Activated CD8-positive, alpha-beta memory T cell treated with anti-CD3 and anti-CD28 coated beads for 24 hours (primary cell): ENCODE measurements at places on chromosomes 6 and 20.
A peak's percentile ranks its signal among the peaks of the same experiment; 100 is the strongest.

DNA sequence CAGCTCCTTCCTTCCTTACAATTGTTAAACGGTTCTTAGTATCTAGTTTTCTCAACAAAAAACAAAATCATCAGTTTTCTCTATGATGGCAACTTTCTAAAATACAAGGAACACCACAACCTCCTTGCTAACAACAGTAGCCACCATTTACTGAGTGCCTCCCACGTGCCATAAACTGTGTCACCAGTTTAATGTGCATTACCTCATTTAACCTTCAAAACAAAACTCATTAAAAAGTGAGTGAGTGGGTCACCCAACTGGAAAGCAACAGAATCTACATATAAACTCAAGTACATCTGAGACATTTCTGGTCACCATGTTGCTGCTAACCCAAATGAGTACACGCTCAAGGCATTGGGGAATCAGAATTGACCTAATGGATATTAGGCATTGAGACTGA, 11.0 kb downstream of the RTN4IP1 start:
- no peak for DNase-seq

GRCh38 chr6:109961611-109962041, 16.5 kb upstream of the GPR6 start:
- DNase-seq = no peak

DNA sequence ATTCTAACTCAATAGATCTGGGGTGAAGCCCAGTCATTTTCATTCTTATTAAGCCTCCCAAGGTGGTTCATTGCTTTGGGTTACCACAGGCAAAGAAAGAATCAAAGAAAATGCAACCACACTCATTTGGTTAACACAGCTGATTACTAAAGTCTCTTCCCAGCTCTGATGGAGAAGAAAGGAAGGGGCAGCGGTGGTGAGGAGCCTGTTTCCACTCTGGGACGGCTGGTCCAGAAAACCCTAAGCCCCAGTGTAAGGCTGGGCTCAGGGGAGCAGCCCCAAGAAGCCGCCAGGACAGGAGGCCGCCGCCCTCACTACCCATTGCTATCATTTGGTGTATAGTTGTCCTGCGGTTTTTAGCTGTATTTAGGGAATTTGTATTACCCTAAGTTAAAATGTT, 226.9 kb downstream of the CD83 start:
- DNase-seq = no peak

GRCh38 chr20:58971429-58971828, 9.6 kb upstream of the NELFCD start:
- peak; percentile 21 for DNase-seq

GRCh38 chr6:48068278-48069251, 42.4 kb downstream of the PTCHD4 start:
- DNase-seq = peak; percentile 48

- DNase-seq = no peak
These were observed 413.2 kb downstream of the CDH26 start for GRCh38 chr20:60371384-60371783.

- no peak for DNase-seq
These were observed 21.2 kb upstream of the PYGB start for GRCh38 chr20:25226433-25227316.

GRCh38 chr6:8375916-8376315, 59.4 kb downstream of the SLC35B3 start:
- no peak for DNase-seq

DNA sequence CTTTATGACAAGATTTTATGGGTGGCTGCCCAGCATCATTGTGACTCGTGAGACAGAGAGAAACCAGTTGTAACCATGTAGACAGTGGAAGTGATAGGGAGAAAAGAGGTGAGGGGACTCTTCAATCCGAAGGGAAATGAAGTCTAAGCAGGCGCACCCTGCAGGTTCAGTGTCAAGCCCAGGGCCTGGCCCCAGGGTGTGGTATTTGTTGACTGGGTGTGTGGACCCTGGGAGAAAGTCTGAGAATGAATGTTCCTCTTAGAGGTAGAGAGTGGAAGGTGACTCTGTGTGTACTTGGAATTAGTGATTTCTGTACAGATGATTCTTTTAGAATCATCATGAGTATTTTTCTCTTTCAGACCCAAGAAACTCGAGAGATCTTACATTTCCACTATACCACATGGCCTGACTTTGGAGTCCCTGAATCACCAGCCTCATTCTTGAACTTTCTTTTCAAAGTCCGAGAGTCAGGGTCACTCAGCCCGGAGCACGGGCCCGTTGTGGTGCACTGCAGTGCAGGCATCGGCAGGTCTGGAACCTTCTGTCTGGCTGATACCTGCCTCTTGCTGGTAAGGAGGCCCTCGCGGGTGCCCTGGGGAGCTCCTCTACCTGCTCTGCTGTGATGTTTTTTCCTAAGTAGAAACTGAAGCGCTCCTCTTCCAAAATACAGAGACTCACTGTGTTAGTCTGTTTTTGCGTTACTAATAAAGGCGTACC, 68.0 kb downstream of the PTPN1 start:
- DNase-seq = no peak

- DNase-seq = no peak
These were observed 190.4 kb downstream of the TPBG start for GRCh38 chr6:82553863-82554531.

GRCh38 chr6:20969551-20969950, 435.3 kb downstream of the CDKAL1 start:
- DNase-seq = no peak

DNA sequence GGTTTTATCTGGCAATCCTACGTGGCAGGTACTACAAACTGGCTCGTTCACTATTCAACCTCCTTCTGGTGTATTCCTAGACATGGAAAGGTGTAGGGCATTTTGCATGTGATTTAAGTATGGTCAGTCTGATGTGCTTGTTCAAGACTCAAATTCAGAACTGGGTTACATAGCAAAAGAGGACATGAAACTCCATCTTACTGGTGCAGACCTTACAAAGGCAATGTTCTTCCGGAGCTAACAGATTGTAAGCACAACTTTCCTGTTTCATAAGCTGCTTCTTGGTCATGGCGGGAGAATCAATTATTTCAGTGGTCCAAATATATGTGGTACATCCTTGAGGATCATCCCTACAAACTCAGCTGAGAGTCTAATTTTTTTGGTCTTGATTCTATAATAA, 703.4 kb downstream of the EPM2A start:
- DNase-seq = no peak

- peak; percentile 33 for DNase-seq
These were observed 185.0 kb downstream of the ERMARD start for GRCh38 chr6:169936355-169936975.

- DNase-seq = peak; percentile 79
These were observed 8.8 kb upstream of the VSX1 start for GRCh38 chr20:25090492-25091429.

- no peak for DNase-seq
These were observed 15.2 kb downstream of the NKX2-2 start for GRCh38 chr20:21498635-21499034.

DNA sequence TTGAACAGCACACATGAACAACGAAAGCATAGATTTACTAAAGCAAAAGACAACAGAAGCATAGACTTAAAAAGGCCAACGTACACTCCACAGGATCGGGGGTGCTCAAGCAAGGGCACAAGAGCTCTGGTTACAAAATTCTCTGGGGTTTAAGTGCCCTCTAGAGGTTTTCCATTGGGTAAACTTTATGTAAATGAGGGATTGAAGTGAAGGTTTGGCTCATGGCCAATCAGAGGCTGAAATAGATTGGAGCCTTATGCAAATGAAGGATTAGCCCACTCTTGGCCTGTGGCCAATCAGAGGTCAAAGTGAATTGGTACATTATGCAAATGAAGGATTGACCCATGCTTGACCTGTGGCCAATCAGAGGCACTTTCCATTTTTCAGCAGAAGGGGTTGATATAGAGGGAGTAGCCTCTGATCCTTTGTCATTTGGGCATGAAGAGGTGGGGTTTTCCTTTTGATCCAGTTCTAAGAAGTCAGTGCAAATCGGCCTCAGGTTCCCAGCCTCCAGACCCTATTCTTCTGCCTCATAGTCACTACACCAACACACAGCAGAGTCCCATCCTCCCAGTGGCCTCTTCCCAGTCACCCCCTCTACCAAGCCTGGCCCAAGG, 244.9 kb downstream of the THBS2 start:
- DNase-seq = no peak

GRCh38 chr20:19348582-19348981, 136.1 kb downstream of the SLC24A3 start:
- no peak for DNase-seq

DNA sequence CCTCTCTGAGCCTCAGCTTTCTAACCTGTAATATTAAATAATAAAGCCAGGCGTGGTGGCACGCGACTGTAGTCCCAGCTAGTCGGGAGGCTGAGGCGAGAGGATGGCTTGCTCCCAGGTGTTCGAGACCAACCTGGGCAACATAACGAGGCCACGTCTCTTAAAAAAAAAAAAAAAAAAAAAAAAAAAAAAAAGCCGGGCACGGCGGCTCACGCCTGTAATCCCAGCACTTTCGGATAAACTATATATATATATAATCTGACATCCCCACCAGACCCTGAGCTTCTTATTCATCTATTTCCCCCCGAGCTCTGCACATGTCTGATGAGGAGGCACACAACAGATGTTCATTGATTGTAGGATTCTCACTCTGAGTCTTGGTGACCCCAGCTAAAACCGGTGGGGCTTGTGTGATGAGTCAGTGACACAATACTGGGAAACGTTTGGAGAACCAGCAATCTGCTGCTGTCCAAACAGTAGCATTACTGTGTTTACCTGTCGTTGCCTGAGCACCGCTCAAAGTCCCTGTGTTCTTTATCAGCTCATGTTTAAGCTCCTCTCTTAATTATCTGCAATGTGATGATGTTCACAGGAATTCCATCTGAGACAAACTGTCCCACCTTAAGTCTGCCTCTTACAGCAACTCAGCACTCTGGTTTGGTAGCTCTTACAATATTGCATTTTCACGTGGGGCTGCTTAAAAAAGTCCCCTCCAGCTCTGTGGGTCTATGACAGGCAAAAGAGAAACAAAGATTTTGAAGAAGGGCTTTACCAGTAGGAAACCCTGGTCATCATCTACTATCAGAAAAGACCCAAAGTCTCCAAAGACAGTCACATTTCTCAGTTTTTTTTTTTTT, 1.0 kb upstream of the SPATA2 start:
- DNase-seq = no peak

GRCh38 chr20:5652626-5653553, 97.3 kb upstream of the SHLD1 start:
- no peak for DNase-seq
